ENCODE measurements at places on chromosomes 4 and X.

- no peak for DNase-seq
Observed at GRCh38 chr4:158163941-158164767, 8.7 kb downstream of the GASK1B start.

- no peak for DNase-seq
Observed at GRCh38 chr4:141120036-141120593, 13.2 kb downstream of the RNF150 start.

GRCh38 chrX:148610328-148610698 lies 109.9 kb downstream of the AFF2 start:
- no peak for DNase-seq

DNA sequence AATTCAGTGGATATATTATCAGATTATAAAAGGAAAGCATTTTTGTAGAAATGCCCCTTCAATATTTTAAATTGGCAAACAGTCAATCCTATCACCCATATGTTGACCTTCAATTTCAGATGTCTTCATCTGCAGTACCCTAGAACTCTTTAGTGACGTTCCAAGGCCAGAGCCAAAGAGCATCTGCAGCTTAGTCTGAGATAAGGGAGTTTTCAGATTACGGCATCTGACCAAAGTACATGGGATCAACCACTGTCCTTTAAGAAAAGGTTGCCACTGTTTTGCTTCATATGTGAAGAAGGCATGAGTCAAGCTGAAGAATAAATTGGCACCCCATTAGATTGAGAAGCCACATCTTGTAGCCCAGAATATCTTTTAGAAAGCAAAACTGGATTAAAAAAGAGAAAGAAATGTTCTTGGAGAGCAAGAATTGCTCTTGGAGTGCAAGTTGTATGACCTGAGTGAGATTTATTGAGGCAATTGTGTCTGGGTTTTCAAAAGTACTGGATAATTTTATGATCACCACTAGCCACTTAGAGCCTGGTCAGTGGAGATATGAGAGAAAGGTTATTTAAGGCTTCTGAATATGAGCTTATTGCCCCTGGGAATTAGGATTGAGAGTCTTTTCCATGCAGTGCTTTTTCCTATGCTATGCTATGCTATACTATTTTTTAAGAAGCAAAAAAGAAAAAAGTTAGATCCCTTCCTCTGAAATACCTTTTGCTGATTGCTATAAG lies 251.9 kb upstream of the NR3C2 start:
- DNase-seq: no peak

GRCh38 chrX:103406256-103406655 lies 29.9 kb downstream of the BEX3 start:
- no peak for DNase-seq
